ENCODE measurements at places on chromosomes 3 and 15.
A peak's percentile ranks its signal among the peaks of the same experiment; 100 is the strongest.

- no peak for DNase-seq
Observed at GRCh38 chr3:190731596-190731995, 130.9 kb downstream of the GMNC start.

DNA sequence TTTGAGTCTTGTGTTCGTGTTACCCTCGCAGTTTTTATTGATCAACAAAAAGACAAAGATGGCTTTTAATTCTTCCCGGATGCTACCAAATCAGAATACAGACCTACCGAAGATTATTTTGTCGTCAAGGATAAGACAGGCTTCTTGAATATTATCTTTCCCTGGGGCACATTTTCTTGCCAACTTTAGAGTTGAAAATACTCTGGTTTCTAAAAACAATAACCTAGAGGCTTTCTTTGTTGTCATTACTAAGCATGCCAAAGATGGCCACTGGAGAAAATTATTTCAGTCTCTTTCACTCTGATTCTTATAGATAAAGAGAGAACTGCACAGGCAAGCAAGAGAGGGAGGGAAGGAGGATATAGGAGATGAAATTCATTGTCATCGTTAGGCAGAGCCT lies 33.9 kb downstream of the OXNAD1 start:
- DNase-seq: no peak

GRCh38 chr3:45179163-45179562 lies 33.0 kb upstream of the CDCP1 start:
- no peak for DNase-seq

- DNase-seq: no peak
Observed at GRCh38 chr3:161355508-161355907, 15.8 kb downstream of the SPTSSB start.

DNA sequence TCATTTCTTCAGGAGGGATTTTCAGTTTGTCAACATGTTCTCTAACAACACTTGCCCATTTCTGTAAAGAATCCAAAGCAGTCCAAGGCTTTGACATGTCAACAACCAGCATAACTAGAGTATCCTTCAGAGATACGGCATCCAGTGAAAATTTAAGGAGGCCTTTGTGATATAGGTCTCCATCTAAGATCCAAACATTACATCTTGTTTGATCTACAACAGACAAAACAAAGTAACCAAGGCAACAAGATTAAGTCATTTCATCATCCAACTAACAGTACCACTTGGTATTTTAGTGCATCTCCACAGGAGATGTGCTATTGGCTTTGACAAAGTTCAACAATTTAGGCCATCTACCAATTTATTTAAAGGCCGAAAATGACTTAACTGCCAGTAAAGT lies 25.8 kb downstream of the DYNC1LI1 start:
- DNase-seq: no peak

DNA sequence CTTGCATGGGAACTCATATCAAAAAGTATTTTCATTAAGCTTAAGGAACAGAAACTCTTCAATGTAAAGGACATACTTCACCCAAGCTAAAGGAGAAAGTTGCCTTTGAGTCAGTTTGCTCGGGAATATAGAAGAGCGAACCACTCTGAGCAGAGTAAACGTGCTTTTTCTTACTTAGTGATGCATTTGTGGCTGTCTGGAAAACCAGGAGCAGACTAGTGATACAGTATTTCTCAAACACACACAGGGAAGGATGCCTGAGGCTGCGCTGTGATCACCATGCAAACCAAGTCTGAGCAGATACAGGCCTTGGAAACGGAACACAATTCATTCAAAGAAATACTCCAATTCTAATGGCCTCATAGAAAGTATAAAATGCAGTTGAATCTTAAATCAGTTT lies 121.0 kb upstream of the CDIN1 start:
- no peak for DNase-seq

- no peak for DNase-seq
Observed at GRCh38 chr3:151267066-151267465, 11.3 kb downstream of the P2RY14 start.

DNA sequence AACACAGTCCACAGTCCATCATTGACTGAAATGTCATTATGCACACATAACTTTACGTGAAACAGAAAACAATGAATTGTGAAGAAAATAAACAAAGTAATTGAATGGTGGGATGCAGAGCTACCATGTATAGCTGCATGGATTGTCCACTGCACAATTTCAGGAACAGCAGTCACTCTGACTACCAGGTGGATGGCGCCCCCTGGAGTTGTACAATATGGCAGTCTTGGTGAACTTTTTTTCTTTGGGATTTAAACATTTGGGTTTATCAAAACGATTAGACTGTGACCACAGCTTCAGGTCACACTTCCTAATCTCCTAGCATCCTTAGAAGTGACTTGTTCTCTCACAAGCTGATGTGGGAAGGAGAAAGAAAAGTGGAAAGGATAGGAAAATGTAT lies 48.9 kb upstream of the TCF12 start:
- DNase-seq: peak; percentile 19

- no peak for DNase-seq
Observed at GRCh38 chr3:61673651-61674050, 112.3 kb downstream of the PTPRG start.

GRCh38 chr15:46265664-46266347 lies 631.0 kb downstream of the SQOR start:
- no peak for DNase-seq

DNA sequence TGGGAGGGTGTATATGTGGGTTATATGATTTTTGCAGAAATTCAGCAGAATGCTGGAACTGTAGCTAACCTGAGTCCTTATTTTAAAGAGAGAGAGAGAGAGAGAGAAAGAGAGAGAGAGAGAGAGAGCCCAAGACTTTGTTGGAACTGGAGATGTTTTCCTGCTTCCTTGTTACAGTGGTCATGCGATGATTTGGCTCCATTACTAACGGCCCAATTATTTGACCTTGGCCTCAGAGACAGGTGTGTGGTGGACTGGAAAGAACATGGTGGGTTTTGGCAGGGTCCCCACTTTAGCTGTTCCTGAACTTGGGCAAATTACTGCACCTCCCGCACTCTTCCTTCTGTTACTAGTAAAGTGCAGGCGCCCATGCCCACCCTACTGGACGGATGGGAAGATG lies 14.8 kb upstream of the ACSBG1 start:
- no peak for DNase-seq

GRCh38 chr3:82000773-82001172 lies 239.3 kb upstream of the GBE1 start:
- no peak for DNase-seq

GRCh38 chr3:179373938-179374337 lies 26.4 kb downstream of the MFN1 start:
- no peak for DNase-seq

DNA sequence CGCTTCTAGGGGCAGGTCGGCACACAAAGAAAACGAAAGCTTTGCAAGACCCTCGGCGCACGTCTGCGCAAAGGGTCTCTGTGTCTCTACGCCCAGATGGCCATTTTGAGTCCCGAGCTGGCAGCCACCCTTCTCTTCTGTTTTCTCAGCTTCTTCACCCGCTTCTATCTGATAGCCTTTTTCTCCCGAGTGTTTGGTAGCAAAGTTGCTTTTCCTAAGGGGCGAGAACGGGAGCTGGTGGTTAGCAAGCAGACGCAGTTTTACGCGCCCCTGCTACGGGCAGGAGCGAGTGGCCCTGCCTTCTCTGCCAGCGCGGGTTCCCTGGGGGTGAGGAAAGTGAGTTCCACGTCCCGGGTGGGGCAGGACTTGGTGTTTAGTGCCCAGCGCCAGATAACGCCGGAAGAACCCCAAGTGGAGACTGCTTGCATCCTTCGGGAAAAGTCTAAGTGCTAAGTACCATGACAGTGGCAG lies 2.9 kb upstream of the MKRN2 start:
- no peak for DNase-seq

- no peak for DNase-seq
Observed at GRCh38 chr3:130293247-130293646, 52.2 kb upstream of the COL6A5 start.

DNA sequence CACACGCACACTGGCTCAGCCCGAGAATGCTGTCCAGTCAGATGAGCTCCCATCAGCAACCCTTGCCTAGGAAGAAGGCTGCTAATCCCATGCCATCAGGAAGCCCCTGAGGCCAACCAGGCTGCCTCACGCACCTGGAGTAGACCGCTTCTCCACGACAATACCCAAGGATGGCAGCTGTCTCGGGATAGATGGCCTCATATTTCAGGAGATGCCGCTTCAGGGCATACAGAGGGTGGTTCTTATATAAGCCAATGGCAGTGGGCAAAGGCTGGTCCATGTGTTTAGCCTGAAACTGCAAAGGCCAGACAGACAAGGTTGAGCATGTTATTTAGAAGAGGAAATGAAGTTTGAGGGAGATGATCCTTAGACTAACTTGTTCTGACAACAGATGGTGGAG lies 22.2 kb downstream of the XPC start:
- no peak for DNase-seq

GRCh38 chr3:44160818-44161217 lies 80.9 kb upstream of the TOPAZ1 start:
- DNase-seq: no peak

GRCh38 chr15:68210409-68210756 lies 5.3 kb upstream of the CALML4 start:
- DNase-seq: no peak

GRCh38 chr3:59762941-59763340 lies 713.1 kb upstream of the CFAP20DC start:
- DNase-seq: no peak

- no peak for DNase-seq
Observed at GRCh38 chr3:159807137-159808040, 181.2 kb upstream of the IL12A start.

GRCh38 chr3:98613616-98614015 lies 20.2 kb upstream of the CPOX start:
- DNase-seq: no peak

GRCh38 chr15:80755885-80756284 lies 23.3 kb upstream of the CEMIP start:
- DNase-seq: no peak

DNA sequence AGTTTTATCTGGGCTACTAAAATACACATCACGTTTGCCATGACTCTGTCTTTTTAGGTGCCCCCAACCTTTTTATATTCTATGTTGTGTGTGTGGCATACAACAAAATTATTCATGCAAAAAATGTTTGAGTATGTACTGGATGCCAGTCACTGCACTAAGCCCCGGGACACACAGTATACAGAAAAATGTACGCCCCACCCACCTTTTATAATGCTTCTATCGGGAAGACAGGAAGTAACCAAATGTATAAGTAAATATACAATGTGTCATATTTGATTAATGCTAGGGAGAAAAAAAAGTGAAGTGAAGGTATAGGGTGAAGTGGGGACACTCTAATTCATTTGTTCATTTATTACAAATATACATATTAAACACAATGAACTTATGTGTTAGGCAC lies 503.4 kb upstream of the MDFIC2 start:
- no peak for DNase-seq

DNA sequence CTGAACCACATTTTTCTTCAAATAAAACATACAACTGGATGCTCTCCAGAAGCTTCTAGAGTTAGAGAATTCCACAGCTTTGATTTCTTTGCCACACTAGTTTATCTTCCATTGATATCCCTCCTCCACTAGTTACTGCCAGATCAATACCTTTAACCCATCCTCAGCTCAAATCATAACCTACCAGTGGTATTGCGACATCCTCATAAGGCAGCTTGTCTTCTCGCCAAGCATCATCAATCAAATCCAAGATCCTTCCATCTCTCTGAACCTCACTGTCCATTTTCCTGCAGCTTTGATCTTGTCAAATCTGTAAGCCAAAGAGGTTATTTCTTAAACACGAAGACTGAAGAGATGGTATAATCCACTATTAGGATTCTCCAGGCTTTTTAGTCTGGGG lies 3.2 kb downstream of the ANAPC13 start:
- DNase-seq: no peak

DNA sequence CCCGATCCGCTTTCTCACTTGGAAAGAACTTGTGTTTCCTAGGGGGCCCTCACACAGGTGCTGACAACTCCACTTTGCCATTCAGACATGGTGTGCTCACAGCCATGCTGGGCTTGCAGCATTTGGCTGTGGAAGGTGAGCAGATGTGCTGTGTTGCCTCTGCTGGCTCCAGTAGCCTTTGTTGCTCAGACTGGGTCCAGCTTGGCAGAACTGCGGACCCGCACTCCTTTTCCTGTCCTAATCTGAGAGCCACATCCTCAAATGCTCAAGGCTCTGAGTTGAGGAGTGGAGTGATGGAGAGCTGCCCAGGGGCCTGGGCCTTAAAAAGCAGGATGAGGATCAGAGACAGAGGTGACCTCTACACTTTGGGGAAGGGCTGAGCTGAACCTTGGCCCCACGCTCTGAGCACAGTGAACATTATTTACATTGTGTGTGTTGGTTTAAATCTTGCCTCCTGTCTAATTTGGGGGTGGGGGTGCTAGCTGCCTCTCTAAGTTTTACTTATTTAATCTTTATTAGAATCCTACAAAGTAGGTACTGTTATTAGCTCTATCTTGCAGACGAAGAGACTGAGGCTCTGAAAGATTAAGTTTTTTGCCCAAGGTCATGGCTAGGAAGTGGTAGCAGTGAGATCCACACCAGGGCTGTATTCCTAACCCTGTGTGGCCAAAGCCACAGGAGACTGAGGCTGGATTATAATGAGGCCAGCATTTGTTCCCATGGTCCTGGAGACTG lies 17.2 kb downstream of the ACOX2 start:
- no peak for DNase-seq

GRCh38 chr15:66718220-66718988 lies 16.4 kb downstream of the SMAD6 start:
- no peak for DNase-seq

DNA sequence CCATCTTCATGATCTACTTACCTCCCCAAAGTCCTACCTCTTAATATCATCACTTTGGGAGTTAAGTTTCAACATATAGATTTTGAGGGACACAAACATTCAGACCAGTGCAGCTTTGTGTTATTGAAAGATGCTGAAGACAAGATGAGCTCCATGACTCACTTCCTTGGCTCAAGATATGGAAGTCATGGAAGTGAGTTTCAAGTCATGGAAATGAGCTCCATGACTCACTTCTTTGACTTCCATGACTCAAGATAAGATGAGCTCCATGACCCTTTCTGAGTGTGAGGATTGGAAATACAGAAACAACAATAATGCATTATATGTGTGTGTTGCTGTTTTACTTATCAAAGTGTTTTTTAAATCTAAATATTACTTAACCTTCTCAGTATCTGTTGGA lies 170.2 kb upstream of the TPRG1 start:
- no peak for DNase-seq

DNA sequence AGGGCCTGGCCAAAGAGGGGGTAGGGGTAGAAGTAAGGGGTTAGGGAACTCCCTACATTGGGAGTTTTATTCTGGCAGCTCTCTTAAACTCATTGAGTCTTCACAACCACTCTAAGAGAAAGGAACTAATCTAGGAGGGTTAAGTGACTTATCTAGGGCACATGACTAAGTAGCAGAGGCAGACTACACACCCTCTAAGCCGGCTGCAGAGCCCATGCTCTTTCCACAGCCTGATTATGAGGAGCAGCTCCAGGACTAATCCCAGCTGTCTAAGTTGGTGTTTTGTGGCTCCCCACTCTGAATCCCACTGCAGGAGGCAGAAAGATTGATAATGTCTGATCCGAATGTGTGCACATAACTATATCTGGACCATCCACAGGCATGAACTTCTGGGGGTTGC lies 374.6 kb downstream of the EPHB1 start:
- DNase-seq: no peak

GRCh38 chr3:10557781-10558373 lies 52.5 kb upstream of the ATP2B2 start:
- peak; percentile 23 for DNase-seq
